ENCODE measurements at places on chromosomes 7 and 10.

GRCh38 chr10:35928748-35929147, 286.7 kb upstream of the FZD8 start:
- no peak for DNase-seq

DNA sequence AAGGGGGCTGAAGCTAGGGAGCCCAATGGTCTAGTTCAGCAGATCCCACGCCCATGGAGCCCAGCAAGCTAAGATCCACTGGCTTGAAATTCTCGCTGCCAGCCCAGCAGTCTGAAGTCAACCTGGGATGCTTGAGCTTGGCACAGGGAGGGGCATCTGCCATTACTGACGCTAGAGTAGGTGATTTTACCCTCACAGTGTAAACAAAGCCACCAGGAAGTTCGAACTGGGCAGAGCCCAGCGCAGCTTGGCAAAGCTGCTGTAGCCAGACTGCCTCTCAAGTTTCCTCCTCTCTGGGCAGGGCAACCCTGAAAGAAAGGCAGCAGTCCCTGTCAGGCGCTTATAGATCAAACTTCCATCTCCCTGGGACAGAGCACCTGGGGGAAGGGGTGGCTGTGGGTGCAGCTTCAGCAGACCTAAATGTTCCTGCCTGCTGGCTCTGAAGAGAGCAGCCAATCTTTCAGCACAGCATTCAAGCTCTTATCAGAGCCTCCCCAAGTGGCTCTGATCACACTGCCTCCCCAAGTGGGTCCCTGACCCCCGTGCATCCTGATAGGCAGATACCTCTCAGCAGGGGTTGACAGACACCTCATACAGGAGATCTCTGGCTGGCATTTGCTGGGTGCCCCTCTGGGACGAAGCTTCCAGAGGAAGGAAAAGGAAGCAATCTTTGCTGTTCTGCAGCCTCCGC, 167.8 kb downstream of the CCDC71L start:
- no peak for DNase-seq

- DNase-seq = no peak
These were observed 1.4 kb downstream of the HPS1 start for GRCh38 chr10:98445200-98445812.

DNA sequence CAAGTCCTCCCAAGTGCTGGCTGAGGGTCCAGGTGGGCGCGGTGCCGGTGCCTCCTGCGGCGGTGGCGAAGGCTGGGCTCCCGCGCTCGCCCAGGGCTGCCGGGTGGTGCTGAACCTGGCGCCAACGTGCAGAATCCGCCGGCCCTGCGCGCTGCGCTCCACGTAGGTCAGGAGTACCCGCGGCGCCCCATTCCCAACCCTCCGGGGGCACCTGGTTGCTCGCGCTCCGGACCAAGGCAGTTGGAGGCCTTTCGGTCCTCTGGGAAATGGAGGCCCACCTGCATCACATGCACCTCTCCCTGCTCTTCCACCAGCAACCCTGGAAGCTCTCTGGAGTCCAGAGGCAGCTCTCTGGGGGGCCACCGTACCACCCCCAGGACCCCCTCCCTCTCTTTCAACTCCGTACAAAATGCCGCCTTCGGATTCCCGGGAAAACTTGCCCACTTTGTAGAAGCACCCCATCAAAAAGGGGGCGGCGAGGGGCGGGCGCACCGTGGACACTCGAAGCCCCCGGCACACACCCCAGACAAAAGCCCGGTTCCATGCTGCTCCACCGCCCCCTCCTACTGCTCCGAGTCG, 745 bp downstream of the SLC16A9 start:
- no peak for DNase-seq

GRCh38 chr7:95687759-95688343, 84.5 kb upstream of the DYNC1I1 start:
- no peak for DNase-seq

DNA sequence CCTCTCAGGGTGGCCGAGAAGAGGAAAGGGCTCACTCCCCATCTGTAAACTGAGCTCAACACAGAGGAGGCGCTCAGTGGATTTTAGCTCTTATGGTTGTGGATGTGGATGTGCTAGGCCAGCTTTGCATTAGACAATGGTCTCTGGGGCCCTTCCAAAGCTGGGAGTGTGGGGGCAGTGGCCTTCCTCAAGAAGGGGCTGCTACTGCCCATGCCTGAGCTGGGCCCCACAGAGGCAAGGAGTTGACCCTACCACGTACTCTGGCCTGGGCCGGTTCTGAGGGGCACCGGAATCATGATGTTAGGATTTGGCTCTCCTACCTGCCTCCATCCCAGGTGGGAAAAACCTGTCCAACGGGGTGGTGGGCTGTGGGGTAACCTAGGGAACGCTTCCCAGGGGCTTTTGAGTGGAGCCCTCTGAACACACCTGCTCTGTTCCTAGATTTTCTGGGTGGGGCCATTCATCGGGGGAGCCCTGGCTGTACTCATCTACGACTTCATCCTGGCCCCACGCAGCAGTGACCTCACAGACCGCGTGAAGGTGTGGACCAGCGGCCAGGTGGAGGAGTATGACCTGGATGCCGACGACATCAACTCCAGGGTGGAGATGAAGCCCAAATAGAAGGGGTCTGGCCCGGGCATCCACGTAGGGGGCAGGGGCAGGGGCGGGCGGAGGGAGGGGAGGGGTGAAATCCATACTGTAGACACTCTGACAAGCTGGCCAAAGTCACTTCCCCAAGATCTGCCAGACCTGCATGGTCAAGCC, 11.5 kb downstream of the AQP1 start:
- DNase-seq = no peak

DNA sequence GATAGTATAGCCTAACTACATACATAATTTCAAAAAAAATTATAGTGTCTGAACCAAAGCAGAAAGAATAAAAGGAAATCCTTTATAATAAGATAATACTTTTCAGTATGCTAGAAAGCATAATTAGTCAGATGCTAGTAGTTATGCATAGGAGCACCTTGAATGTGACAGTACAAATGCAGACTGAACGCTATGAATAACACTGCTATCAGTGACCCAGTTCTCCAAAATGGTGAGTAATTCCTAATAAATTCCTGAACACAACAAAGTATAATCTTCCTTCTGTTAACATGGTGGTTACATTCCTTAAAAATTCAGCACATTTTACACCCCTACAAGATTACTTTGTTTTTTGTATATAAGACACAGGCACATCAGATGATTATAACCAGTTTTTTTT, 1.2 kb upstream of the CHPF2 start:
- DNase-seq = no peak

DNA sequence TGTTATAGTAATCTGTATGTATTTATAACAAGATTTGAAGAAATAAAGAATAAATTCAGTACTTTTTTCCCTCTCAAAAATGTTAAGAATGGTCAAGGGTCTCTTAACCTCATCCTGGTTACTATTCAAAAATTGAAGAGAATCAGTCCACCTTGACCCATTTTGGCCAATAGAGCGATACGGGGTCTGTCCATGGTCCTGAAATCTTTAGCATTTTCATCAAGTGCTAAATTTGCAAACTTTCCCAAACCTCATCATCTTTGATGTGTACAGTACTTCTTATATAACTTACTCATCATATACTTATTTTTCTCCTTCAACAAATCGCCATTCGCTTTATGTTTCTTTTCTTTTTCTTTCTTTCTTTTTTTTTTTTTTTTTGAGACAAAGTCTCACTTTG, 23.6 kb downstream of the TMEM178B start:
- DNase-seq = no peak

DNA sequence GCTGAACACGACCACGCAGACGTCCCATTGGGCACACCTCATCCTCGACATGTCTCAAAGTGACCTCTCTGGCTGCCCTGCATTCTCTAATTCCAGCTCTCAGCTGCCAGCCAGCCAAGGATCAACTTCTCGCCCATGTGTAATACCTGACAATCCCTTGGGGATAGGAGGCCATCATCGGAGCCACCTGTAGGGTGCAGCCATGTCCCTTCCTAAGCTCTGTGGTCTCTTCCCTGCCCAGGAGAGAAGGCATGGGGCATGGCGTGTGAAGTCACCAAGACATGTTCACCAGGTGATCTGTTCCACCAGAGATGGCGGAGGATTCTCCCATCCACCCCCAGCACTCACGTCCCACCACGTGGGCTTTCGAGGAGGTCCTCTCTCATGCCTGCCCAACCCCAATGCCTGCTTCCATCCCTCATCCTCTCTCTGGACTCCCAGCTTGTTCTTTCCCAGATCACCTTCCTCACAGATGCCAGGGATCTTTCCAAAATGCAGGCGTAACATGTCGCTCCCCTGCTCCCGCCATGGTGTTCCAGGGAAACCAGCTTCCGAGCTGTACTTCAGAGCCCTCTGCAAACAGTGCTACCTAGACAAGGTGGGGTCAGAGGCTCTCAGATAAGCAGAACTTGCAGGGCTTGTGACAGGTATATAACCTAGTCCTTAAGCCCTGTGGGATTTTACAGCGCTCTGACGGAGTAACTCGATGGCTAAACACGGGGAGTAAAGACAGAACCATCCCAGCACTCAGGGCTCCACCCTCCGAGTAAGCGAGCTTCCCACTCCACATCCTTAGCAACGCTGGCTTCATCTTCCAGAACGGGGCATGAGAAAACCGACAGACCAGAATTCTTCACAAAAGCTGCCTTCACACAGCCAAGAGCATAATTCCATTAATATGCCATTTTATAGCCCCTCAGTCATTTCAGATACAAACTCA, 41.1 kb downstream of the BRI3 start:
- DNase-seq = no peak

DNA sequence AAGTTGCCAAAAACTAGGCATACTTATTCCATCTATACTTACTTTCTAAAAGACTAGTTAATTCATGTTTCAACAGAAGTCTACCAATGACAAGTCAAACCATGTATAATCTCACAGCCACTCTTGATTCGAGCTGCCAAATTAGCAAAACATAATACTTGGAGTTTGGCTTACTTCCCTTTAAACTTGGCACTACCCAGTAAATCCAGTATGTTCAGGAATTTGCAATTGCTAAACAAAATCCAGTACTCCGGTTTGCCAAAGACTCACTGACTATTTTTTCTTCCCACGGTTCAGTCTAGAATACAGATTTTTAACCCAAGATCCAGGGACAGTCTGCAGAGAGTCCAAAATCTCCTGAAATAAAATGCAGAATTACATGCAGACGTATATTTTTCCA, 4.6 kb downstream of the OAT start:
- no peak for DNase-seq

DNA sequence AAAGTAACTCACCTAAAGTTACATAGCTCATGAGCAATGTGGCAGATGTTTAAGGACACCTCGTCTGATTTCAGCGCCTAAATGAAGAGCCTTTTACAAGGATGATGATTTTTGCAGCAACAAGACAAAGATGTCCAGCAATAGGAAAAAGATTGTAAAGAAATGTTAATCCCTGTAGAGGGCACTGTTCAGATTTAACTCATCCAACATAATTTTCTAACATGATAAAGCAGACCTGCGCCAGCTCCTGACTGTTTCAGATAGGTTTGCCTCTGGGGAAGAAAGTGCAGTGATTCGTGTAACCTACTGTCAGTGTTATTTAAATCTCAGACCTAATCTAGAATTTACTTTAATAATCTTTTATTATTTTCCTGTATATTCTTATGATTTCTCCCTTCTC, 595.2 kb downstream of the AUTS2 start:
- no peak for DNase-seq
